MCF 10A (cell line): ENCODE measurements at places on chromosomes 5 and 9. TPM values are rescaled to one million over a fixed set of nuclear protein-coding genes. Genes with fewer than 3 reads are reported as not detected.

DNA sequence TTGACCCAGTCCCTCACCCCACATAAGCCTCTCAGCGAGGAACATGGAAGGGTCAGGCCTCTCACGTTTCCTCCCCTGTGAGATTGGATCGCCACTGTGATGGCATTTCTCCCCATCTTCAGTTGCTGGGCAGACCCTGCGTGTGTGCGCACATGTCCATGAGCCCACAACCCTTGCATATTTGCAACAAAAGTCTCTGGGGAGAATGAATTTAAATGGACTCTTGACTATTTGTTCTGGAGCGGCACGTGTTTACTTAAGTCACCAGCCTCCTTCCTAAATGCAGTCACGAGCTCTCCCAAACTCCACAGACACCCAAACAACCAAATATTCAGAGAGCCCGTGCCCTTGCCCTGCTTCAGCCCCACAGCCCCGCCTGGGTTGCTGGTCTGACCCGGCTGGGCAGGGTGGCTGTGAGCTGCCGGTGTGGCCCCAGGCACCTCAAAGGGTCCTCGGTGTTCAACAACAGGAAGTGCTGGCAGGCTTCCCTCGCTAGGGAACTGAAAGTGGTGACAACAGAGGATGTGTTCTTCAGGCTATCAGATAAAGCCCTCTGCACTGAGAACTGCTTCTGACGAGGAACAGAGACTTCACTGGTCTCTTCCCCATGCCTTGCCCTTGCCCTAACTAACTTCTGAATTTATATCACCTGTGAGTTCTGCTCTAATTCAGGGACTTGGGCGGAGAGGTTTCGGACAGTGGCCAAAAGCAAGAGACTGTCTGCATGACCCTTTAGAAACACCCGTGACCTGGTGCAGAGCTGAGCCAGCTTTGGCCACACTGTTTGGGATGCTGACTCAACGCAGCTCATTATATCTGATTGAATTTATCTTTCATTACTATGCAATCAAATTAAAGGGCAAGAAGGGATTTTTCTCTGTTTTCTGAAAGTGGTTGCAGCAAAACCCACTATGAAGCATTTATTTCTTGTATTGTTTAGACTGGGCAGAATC, 19.2 kb upstream of the CD180 start:
- no peak for DNase-seq

- peak; percentile 63 for DNase-seq
Measured at GRCh38 chr5:43386960-43387362, 25.2 kb downstream of the CCL28 start.

GRCh38 chr5:89255845-89256463, 373.0 kb upstream of the MEF2C start:
- peak; percentile 43 for DNase-seq

Gene SPAG8
- total RNA-seq, result 0.37 and 1.1 TPM in 2 replicates

DNA sequence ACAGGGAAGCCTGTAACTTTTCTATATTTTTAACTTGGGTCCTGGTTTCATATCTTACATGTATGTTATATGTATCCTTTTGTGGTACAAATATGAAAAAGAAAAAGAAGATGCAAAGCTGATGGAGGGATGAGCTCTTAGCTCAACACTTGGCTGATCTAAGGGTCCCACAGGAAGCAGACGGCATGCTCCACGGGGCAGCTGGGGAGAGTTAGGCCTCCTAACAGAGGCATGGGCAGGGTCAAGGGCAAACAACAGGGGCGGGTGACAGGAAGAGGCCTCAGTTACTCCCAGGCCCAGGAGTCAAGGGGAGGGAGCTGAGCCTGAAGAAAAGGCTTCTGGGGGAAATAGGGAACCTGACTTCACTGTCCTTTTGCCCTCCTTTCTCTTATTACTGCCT, 287.2 kb downstream of the ZSWIM6 start:
- DNase-seq, result no peak

Gene TMEFF1
- total RNA-seq, result 0.28 and 0.56 TPM in 2 replicates

Gene PLPP7
- total RNA-seq, result not detected in 2 replicates

GRCh38 chr9:14243514-14244042, 70.4 kb downstream of the NFIB start:
- DNase-seq, result no peak

DNA sequence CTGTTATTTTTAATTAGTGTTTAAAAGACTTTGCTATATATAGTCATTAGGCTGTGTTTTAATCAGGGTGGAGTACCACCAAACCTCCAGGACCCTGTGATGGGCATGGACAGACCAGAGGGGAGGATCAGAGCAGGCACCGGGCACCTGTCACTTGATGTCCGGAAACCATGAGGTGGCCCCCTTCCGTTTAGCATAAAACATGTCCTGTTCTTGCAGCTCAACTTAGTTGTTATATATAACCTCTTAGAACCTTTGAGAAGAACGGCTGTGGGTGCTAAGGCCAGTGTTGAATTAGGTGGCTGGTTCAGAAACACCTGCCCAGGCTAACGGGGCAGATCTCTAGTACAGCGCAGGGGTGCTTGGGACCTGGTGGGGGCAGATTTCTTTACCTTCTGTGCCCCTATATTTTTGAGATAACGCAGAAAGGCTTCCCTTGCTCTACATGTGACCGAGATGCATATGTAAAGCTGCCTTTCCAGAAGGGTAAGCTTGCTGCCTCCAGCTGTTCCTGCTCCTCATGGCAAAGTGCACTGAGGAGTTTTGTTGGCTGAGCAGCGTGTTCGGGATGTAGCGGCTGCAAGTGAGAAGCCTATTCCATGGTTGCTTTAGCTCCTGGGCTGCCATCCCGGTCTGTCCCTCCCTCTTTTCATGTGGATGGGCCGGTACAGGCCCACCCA, 255.5 kb downstream of the FANCC start:
- no peak for DNase-seq

DNA sequence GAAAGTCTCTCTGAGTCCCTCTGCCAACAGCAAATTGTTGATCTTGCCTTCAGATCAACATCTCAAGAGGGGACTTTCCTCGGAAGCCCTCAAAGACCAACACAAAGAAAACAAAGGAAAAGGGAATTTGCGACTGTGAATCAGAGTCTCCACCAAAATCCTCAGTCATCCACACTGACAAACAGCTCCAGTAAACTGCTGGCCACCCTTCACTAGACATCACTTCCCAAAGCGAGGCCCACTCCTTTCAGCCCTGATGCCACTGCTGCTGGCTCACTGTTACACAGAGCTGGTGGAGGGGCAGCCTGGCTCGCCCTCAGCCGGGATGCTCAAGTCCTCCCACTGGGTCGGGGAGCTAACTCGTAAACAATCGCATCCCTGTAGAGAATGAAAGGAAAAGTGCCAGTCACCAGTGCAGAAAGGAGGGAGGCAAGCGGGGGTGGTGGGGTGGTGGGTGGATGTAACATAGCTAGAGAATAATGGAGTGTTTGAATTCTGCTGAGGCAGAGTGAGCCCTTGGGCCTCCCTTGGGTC, 1.3 kb downstream of the FGF1 start:
- DNase-seq, result no peak

DNA sequence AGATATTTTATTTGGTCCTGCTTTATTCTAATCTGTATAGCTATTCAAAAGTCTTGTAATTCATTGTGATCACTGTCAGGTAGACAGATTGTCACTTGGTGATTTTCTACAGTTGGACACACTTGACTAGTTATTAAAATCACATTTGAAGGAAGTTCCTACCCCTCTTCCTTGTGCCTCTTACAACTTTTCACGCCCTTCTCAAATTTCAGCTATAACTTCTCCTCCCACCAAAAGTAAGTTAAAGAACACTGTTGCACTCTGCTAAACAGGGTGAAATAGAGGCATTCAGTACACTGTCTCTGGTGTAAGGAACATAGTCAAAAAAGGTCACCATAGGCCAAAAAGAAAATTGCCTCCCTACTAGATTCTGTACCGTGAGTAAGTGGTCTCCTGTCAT, 142.1 kb upstream of the POU5F2 start:
- DNase-seq, result peak; percentile 9

DNA sequence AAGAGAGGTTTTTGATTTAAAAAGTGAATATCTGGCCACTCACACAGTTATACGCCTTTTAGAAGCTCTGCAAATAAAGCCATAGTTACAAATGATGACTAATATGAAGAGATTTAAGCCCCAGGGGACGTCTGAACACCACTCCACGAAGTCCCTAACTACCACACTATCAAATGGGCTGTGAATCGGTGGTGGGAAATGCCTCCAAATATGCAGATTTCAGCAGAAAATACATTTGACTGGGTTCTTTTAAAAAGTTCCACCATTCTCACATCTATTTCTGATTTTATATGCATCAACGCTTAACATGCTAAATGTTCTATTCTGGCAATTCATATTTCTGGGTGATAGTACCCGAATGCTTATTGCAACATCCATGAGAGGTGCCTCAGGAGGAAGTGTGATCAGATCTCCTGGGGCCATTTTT, 22.5 kb downstream of the TICAM2 start:
- peak; percentile 43 for DNase-seq

- DNase-seq, result no peak
Measured at GRCh38 chr9:77954666-77955015, 77.0 kb downstream of the GNAQ start.

Gene SPATA31D4
- not detected in 2 replicates for total RNA-seq

Gene AGXT2
- total RNA-seq, result not detected in 2 replicates

Gene IL5
- not detected in 2 replicates for total RNA-seq

DNA sequence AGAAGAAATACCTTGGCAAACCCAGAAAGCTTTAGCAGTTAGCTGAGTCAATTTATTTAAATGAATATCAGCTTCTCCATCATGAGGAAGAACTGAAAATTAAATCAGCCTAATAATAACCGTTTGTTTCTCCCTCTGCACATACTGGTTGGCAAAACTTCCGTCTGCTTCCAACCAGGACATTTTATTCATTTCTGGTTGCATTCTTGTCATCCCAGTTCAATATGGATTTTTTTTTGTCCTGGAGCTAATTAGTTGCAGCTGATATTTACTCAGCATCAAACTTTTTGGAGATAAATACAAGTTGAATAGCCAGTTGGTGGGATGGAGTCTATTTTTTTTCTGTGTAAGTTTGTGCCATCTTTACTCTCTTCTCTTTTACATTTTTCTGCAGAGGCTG, 126.5 kb upstream of the GDNF start:
- no peak for DNase-seq

Gene STING1
- total RNA-seq, result 33.1 and 35.1 TPM in 2 replicates

GRCh38 chr5:30042677-30043076, 1150.8 kb upstream of the CDH6 start:
- DNase-seq, result no peak

Gene DIPK1B
- total RNA-seq, result not detected in 2 replicates

Gene IL13
- not detected in 2 replicates for total RNA-seq
